ENCODE measurements at places on chromosomes 7 and 10.

GRCh38 chr10:13942035-13942434 lies 355.3 kb downstream of the PRPF18 start:
- DNase-seq = no peak

GRCh38 chr10:119742947-119743648 lies 17.2 kb downstream of the INPP5F start:
- DNase-seq = no peak

DNA sequence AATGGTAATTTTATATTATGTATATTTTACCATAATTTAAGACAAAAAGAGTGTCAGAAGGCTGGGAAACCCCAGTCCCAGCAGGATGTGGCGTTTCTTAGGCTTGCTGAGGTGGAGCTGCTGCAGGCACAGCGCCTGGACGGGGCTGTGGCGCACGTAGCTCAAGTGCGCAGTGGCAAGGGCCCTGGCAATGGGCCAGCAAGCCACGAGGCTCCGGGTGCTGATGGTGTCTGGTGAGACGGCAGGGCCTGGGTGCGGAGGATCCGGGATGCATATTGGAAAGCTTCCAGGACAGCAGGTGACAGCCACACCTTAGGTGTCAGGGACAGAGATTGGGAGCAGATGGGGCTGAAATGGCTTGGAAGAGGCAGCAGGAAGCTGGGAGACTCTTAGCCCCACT lies 37.2 kb downstream of the CLEC2L start:
- no peak for DNase-seq

DNA sequence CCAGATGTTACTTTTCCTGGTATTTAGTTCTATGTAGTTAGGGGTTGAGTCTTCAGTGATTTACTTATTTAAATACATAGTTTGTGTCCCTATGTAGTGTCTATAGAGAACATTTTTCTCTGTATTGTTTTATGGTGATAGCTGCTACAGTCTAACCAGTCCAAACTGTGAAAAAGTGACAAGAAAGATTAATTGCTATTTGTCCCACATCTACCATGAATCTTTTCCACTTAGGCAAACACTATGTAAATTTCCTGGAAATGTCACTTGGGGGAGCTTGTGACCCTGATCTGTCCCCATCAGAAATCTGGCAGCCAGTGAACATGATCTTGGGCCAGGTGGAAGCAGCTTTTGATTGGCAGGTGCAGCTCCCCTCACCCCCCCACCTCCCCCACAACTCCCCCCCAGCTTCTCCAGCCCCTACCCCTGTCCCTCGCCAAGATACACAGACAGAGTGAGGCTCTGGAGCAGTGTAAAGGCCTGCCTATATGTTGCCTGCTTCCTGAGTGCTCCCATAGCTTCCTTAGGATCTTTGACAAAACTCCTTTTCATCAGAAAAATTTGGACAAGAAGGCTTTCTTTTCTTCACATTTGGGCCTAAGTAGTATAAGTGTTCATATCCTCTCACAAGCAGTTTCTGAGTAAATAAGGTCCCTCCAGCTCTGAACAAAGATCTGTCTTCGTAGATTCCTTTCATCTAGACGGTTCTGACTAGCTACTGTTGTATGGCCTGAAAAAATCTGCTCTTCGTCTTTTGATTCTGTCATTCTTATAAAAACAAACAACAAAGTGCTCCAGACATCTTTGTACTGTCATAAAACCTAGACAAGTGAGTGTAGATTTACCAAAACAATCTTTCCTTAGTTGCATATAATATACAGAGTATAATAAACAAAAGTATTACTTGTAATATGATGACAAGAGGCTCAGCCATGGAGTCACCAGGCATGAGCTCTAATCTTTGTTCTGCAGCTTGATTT lies 31.5 kb upstream of the SLC13A1 start:
- no peak for DNase-seq

DNA sequence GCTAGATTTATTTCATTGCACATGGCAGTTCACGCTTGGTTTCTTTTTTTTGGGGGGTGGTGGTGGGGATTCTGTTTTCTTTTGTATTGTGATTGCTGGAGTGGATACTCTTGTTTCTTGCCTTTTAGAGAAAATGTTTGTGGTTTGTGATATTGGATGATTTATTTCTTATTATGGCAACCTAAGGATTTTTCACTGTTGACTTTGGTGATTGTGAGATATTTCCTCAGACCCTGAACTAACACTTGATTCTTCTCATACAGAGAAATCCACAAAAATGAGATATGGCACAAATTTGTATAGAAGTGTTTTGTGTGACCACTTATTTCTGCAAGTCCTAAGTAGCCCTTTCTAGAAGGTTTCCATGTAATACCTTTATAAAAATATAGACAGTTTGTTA lies 871.1 kb downstream of the LRMDA start:
- DNase-seq = peak; percentile 75

DNA sequence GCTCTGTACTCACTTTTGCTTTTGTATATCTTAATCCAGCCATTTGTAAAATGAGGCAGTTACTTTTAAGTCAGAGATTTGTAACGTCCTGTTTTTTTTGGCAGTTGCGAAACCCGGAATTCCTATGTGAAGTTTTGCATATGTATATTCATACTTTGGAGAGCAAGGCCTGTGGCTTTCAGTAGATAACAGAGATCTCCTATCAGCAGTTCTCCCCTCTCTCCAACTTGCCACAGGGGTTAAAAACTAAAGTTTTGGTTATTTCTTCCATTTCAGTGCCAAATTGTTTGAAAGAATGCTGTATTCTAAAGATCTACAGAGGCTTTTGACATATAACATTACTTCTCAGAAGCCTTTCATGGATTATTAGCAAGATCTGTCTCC lies 102.4 kb downstream of the EXOC4 start:
- DNase-seq = peak; percentile 85

DNA sequence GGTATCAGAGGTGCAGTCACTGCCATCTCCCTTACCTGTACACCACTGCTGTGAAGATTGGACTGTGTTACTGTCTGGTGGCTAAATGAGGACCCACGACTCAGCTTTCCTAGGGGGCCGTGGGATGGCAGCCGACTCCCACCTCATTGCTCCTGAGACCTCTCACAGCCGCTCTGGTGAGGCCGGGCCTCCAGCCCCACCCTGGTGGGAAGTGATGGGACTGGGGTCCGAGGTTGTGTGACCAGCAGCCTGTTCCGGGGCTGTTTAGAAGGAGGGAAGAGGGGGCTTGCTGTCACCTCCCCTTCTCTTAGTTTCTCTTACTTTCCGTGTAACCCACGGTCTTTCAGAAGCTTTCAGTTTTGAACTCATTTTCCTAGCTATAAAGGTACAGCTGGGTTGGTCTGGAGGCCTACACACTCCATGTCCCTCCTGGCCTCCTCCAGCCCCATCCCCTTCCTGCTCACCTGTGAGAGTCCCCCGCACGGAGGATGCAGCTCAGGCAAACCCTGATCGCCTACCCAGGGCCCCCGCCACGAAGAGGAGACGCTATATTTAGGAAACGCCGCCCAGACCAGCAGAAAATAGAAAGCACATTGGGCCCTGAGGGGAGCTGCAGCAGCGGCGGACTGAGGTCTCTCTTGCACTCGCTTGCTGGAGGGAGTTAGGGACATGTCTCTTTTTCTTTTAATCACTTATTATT lies 4.6 kb downstream of the EMX2 start:
- DNase-seq = no peak

- no peak for DNase-seq
Measured at GRCh38 chr7:134071355-134072331, 55.5 kb upstream of the LRGUK start.

GRCh38 chr7:73992101-73992562 lies 35.8 kb upstream of the ELN start:
- peak; percentile 66 for DNase-seq

DNA sequence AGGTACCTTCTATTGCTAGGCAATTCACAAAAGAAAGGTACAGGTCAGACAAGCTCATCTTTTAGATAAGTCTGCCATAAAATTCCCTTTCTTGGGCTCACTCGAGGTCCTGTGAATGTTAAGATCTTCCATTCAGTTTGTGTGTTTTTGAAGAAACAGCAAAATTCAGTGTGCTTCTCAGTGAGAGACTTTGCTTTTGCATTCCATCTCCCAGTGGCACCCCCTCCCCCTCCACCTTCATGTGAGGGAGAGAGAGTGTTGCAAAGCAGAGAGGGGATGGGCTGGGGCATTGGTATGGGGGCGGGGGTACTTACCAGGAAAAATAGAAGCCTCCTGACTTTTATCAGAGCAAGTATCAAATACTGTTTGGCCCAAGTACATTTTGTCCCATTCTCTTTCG lies 3.8 kb upstream of the TECTB start:
- no peak for DNase-seq

DNA sequence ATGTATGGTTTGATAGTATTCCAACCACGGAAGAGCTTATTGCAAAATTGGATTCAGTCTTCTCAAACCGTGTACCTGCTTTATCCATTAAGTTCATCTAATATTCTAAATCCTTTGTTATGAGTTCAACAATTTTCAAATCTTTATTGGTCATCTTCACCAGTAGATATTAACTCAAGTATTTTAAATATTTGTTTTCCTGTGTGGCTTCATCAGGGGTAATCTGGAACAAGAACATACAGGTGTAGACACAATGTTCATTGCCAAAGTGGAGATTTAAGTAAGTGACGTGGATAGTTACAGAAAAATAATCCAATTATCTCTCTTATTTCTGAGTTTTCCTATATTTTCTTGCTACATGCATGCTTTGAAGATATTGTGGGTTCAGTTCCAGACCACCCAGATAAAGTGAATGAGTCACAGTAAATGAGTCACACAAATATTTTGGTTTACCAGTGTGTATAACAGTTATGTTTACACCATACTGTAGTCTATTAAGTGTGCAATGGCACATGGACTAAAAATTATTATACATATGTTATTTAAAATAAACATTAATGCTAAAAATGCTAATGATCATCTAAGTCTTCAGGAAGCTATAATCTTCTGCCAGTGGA lies 429.0 kb upstream of the POT1 start:
- DNase-seq = no peak

GRCh38 chr10:48470893-48471805 lies 133.7 kb downstream of the ARHGAP22 start:
- no peak for DNase-seq

DNA sequence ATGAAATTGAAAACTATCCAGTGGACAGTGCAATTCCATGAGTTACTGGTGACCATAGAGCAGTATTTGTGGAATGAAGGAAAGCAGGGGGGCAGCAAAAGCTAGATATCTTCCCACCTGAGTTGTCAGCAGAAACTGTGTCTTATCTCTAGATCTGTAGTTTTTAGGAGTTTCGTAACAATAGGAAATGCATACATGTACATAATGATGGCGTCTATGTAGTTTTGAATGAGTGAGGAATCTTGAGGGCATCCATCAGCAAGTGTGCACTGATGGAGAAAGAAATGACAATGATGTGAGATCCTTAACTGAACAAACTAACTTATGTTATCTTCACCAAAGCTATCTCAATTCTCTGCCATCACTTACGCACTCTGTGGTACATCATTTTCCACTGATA lies 114.5 kb downstream of the LRRC4 start:
- no peak for DNase-seq

- DNase-seq = no peak
Measured at GRCh38 chr7:30771880-30772425, 736 bp downstream of the MINDY4 start.

GRCh38 chr10:88728107-88728763 lies 22.2 kb downstream of the LIPK start:
- DNase-seq = peak; percentile 4

DNA sequence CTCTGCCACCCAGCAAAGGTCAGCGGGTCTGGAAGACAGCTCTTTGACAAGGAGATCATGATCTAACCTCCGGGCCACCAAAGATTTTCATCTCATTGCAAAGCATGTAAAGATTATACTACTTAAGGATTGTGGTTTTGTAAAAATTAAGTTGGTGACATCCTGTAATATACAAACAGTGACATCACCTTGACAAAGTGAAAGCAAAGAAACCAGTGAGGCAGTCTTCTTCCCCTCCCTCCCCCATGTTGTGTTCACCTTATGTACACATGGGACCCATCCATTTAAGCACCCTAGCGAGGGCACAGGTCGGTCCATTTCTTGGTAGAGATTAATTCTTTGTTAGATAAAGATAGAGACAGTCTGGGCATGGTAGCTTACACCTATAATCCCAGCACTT lies 3.9 kb downstream of the MDH2 start:
- DNase-seq = no peak

DNA sequence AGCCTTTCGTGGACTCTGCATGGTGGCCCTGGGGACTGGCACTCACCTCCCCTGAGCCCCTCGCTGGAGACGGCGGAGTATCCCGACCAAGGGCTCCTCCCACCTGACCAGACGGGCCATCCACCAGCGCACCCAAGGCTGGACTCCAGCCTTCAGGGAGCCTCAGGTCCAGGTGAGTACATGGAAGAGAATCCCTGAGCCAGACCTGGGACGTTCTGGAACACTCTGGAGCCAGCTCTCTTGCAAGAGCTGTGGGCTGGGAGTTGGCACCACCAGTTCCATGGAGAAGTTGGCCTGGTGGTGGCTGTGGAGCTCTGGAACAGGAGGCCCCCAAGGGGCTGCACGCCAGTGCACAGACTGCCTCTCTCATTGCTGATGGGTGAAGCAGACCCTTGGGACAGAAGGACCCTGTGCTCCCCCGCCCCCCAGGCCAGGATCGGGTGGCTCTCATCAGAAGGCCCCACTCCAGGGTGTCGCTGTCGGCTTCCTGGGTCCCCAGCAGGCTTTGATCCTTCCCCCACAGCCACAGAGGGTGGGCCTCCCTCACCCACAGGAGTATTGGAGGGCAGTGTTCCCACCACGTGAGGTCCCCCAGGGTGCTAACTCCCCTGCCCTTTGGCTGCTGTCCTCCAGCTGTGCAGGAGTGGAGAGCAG lies 189.9 kb downstream of the EBF3 start:
- DNase-seq = no peak

- no peak for DNase-seq
Measured at GRCh38 chr7:122148878-122149277, 4.8 kb upstream of the AASS start.

DNA sequence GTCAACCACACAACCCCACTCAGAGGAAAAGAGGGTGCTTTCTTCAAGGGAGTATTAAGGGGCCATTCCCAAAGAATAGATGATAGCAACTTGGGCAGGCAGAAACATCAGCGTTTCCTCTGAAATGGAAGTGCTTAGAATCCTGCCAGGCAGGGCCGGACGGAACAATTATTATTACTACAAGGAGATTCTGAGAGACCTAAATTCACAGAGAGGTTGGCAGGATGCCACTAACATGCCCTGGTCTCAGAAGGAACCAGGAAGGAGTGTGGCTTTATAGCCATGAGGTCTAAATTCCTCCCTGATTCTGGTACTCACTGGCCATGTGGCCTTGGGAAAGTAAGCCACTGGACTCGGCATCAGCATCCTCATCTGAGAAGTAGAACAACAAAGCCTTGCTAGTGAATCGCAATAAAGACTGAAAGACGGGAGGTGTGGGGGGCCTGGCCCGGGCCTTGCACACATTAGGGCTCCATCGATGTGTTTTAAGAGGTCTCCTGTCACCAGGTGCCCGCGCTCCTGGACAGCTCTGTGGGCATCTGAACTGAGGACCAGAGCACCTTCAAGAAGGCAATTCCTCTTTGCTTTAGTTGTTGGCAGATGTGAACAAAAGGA lies 131.5 kb downstream of the OAT start:
- no peak for DNase-seq

DNA sequence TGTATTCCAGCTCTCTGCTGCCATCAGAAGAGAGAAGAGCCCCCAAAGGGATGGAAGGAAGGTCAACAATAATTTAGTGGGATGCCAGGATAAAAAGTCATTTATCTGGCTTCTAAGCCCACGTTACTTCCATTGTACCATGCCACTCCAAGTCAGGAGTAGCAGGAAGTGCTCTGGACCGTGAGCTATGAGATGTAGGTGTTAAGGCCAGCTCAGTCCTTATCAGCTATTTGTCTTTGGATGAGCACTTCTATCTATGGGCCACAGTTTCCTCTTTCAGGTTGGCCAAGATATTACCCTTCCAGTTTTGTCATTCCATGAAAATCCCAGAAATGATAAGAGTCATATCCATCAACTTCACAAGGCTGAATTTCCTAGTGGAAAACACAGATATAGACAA lies 119.4 kb upstream of the CACUL1 start:
- DNase-seq = no peak
